ENCODE measurements at places on chromosomes 6 and 20. TPM values are rescaled to one million over a fixed set of nuclear protein-coding genes. Genes with fewer than 3 reads are reported as not detected.

ROS1 gene
- total RNA-seq, result not detected

ID4 gene
- not detected for total RNA-seq

TMEM200A gene
- total RNA-seq, result 1.2 TPM

BPI gene
- not detected for total RNA-seq

PRSS16 gene
- 1.9 TPM for total RNA-seq

FAM50B gene
- total RNA-seq, result 15.0 TPM

KIF6 gene
- total RNA-seq, result not detected

SAMD3 gene
- 24.1 TPM for total RNA-seq

CDH4 gene
- 0.41 TPM for total RNA-seq

TMEM151B gene
- not detected for total RNA-seq

NKX2-2 gene
- total RNA-seq, result not detected

TLDC2 gene
- total RNA-seq, result not detected

- peak; percentile 78 for DNase-seq
Observed at GRCh38 chr6:27176523-27177484, 70.7 kb upstream of the PRSS16 start.

DNA sequence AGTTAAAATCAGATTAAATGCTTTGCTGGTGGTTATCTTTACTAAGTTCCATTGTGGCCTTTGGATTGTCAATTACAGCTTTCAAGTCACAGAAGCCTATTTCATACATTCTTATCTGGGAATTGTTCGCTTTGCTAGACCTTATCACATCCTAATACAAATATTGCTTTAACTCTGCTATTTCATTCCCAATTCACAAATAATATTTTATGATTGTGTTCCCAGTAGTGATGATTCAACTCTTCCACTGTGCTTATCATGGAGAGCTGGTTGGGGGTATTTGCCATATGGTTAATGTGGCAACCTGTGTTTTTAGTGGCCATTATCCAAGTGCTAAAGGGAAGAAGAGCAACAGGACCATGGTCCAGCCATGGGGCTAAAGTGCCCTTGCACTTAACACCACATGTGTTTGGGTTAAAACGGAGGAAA is 72.9 kb upstream of the GLP1R start:
- no peak for DNase-seq

- no peak for DNase-seq
Observed at GRCh38 chr6:116145803-116146675, 20.1 kb upstream of the COL10A1 start.

GRCh38 chr6:1885576-1886011 is 275.9 kb downstream of the FOXC1 start:
- DNase-seq, result no peak

DNA sequence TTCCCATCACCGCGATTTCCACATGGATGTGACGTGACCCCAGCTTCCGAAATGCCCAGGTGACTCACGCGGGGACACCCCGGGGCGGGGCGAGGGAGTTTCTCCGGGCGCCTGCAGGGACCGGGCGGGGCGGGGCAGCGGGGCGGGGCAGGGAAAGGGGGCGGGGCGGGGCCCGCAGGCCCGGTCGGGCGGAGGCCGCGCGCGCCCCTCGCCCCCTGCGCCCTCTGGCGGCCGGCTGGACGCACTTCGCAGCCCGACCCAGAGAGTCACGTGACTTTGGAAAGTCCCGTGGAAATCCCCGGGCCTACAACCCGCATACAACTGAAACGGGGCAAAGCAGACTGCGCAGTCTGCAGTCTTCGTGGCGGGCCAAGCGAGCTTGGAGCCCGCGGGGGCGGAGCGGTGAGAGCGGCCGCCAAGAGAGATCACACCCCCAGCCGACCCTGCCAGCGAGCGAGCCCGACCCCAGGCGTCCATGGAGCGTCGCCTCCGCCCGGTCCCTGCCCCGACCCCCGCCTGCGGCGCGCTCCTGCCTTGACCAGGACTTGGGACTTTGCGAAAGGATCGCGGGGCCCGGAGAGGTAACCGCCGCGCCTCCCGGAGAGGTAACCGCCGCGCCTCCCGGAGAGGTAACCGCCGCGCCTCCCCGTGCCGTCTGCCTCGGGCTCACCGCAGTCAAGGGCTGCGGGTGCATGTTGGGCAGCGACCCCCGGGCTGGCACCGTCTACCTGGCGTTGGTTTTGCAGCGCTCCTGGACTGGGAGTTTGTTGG is at the start of gene TNFAIP3:
Gene TNFAIP3 (plus strand): TSS at position 346 of the 771 bp plus-strand sequence. CDS start 3,969 bp downstream, outside the sequence.
- DNase-seq, result peak; percentile 97

- DNase-seq, result no peak
Observed at GRCh38 chr6:105641504-105641903, 238.6 kb upstream of the PREP start.

DNA sequence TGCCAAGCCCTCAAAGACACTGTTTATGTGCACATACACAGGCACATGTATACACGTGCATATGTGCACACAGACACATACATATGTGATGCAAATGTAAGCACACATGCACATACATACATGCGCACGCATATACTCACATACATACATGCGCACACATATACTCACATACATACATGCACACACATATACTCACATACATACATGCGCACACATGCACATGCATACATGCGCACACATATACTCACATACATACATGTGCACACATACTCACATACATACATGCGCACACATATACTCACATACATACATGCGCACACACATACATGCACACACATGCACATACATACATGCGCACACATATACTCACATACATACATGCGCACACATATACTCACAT is 20.5 kb upstream of the FOXQ1 start:
- no peak for DNase-seq

- DNase-seq, result no peak
Observed at GRCh38 chr6:44202332-44202971, 14.3 kb upstream of the MYMX start.

- DNase-seq, result no peak
Observed at GRCh38 chr6:53648184-53648943, 17.2 kb downstream of the KLHL31 start.

- no peak for DNase-seq
Observed at GRCh38 chr6:131995917-131996316, 44.7 kb upstream of the CCN2 start.

GRCh38 chr20:10733122-10733521 is 59.3 kb upstream of the JAG1 start:
- no peak for DNase-seq

DNA sequence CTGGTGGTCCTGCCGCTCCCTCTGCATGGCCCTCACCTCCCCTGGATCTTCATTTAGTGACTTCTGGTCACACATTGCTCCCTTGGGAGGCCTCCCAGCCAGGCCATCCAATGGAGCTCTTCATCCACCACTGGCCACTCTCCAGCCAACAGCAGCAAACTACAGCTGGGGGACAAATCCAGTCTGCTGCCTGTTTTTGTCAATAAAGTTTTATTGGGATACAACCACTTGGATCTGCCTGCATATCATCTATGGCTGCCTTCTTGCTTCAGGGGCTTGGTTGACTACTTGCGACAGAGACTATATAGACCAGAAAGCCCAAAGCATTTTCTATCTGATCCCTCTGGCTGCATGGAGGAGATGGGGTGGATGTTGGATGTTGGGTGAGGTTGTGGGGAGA is 156.6 kb upstream of the SULF2 start:
- DNase-seq, result no peak

DNA sequence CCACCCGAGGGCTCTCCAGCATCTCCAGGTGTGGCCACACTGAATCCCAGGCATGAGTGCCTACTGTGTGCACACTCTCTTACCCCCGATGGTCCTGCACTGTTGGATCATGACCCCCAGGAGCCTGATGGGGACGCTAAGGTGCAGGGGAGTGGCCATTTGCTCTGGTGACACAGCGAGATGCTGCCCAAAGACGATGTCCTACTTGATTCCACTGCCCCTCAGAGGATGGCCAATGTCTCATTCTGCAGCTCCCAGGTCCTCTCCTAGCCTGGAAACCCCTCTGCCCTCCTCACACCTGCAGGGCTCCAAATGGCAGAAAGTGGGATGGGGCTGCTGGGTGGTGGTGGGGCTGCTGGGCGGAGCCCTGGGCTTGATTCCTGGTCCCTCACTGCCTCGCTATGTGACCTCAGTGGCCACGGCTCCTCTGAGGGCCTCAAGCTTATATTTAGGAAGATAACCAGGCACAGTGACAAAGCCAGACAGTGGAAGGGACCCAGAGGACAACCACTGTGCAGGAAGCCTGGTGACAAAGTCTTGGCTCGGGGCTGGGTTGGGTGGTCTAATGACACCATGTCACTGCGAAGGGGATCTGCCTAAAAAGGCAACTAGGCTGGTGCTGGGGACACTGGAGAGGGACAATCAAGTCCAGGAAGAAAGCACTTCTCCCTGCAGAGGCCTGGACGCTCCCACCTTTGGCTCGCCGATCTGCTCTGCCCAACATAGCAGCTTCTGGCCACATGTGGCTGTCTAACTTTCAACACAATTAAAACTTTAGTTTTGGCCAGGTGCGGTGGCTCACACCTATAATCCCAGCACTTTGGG is 28.4 kb downstream of the TGM2 start:
- no peak for DNase-seq

GRCh38 chr20:5181958-5182357 is 55.1 kb downstream of the CDS2 start:
- no peak for DNase-seq

- no peak for DNase-seq
Observed at GRCh38 chr20:19633985-19634384, 124.1 kb upstream of the RIN2 start.

- DNase-seq, result no peak
Observed at GRCh38 chr20:47885909-47886453, 100.7 kb upstream of the SULF2 start.

DNA sequence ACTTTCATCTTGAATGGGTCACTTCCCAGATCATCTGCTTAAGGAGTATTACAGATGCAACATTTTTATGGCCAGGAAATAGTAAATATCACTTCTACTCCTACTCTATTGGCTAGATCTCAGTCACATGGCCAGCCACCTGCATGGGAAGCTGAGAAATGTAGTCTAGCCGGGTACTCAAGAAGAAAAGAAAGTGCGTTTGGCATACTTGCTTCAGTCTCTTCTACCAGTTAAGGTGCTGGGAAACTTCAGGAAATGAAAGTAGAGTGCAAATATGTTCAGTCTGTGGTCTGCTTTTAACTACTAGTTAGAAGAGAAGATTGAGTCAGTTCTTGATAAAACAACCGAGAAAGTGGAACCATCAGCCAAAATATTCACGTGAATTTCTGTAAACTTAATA is 129.2 kb downstream of the PDSS2 start:
- DNase-seq, result no peak

GRCh38 chr20:51423810-51424209 is 118.7 kb downstream of the NFATC2 start:
- DNase-seq, result no peak

DNA sequence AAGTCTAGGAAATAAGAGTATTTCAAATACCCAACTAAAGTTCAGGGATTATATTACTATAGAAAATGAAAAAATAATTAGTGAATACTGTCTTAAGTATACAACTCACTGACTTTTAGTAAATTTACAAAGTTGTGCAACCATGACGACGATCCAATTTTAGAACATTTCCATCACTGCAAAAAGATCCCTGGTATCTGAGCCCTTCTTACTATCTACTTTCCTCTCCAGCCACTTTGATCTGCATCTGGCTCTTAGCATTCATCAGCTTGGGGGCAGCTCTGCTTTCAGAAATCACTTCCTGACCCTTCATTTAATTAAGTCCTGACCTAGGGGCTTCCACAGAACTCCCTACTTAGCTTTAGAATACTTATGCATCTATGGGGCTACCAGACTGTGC is 38.2 kb upstream of the RBL1 start:
- no peak for DNase-seq

Data from CD4-positive, alpha-beta memory T cell (primary cell).